ENCODE measurements at places on chromosomes 12 and 14.

DNA sequence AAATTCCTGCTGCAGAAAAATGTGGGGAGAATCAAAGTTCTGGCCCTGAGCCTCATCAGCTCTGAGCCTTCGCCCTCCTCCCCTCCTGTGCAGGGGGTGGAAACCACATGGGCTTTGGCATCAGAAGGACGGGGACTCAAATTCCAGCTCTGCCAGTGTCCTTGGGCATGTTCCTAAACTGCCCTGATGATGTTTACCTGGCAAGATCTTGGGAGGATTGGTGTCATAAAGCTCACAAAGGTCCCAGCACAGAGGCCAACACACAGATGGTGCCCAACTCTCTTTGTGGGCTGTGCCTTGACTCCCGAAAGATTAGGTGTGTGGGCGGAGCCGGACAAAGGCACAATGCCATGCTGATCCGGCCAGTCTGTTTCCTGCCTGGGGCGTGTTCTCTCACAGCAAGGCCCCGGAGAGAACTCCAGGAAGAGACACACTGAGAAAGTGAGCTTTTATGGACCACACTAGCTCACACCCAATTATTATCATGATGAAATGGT is 20.5 kb upstream of the CLMN start:
- DNase-seq = no peak

GRCh38 chr14:105701456-105702274 is 175.3 kb downstream of the TMEM121 start:
- DNase-seq = no peak

DNA sequence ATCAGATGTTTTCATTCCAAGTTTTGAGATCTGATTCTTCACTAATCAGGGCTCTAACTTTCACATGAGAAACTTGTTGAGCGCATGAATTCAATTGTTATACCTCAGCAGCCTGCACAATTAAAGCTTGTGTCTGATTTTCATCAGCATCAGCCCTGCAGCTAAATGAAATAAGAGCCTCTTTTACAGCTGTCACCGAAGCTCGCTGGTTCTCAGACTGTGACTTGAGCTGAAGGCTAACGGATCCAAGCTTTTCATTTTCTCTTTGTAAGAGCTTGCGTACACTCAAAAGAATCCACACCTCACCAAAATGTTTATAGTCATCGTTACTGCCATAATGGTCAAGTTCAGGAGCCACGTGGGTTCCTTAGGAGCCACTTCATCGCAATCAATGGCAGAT is 65.5 kb upstream of the BEGAIN start:
- DNase-seq = no peak

DNA sequence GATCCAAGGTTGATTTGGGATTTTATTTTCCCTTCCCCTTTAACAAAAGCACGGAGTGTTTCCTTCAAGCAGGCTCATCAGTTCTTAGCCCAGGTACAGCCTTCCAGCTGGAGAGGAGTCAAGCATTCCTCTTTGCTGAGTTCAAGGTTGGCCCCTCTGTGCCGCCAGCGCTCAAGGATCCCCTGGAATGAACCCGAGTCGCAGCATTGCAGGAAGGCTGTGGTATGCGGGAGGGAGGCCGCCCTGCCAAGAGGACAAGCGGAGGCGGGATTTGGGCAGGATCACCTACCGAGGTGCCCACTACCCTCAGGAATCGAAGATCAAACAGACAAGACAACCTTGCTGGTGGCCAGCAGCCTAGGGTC is 53.9 kb upstream of the NCOR2 start:
- DNase-seq = no peak

- DNase-seq = no peak
Observed at GRCh38 chr12:107352347-107353081, 259.2 kb upstream of the CRY1 start.

DNA sequence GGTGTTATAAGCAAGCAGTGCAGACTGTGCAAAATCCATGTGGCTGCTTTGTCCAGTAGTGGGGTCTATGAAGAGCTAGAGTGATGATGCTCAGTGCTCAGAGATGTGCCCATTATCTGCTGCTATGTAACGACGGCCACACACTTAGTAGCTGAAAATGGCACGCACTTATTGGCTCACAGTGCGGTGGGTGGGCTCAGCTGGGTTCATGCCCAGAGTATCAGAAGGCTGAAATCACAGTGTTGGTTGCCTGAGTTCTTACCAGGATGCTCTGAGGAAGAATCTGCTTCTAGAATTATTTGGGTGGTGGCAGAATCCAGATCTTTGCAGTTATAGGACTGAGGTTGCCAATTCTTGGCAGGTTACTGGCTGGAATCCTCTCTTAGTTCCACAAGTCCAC is 124.7 kb downstream of the SLC15A4 start:
- DNase-seq = no peak

DNA sequence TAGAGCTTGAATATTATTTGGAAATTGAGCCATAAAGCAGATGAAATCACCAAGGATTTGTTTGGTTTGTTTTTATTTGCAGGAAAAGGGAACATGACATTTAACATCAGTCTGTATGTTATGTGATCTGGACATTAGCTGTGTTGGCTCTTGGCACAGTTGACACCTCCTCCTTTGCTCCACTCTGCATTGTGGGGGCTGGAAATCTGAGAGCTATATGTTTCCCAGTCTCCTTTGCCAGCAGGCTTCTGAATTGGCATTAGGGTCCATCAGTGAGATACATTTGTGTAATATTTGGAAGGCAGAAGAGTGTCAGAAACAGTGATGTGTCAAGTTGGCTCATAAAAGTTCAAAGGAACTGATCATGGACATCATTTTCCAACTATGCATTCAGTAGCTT is 322.1 kb upstream of the ATP2B1 start:
- DNase-seq = no peak

GRCh38 chr12:89166525-89166934 is 185.8 kb downstream of the DUSP6 start:
- DNase-seq = no peak

- DNase-seq = peak; percentile 86
Observed at GRCh38 chr14:53152887-53153701, at the start of gene DDHD1. Gene DDHD1 (minus strand): TSS chr14:53153323. CDS start chr14:53153098, 225 bp downstream.

DNA sequence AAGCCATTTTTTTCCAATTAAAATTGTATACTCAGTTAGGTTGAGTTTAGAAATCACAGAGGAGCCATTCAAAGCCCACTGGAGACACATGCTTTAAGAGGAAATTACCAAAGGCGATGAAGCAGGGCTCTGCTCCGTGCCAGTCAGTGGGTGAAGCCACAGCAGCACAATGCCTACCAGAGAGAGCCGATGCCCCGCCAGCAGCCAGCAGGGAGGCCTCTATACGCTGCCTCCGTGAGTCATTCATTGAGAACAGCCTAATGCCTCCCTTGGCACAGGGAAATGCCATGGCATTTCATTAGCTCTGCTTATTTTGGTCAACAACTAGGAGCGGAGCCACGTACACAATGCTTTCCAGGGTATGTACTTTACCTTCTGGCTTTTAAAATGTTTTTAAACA is 197.8 kb upstream of the FRMD6 start:
- no peak for DNase-seq

DNA sequence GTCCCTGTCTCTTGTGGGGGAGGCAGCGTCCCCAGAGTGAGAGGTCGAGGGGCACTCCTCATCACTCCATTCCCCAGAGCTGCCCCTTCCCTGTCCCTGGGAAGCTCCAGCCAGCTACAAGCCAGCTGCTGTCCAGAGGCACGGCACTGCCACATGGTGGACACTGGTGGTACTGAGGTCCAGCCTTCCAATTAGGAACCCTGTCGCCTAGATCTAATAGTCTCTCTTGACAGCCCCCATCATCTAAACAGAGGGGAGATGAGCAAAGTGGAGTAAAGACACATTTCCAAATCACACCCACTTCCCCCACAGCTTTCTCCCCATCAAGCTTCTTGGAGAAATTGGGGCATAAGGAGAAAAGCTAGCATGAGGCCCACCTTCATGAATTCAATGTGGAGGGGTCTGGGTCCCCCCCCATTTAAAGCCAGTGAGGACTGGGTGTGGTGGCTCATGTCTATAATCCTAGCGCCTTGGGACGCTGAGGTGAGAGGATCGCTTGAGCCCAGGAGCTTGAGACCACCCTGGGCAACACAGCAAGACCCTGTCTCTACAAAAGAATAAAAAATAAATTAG is 2.1 kb upstream of the INHBE start:
- DNase-seq = peak; percentile 67

GRCh38 chr14:41605550-41606281 is 960 bp upstream of the LRFN5 start:
- DNase-seq = no peak

DNA sequence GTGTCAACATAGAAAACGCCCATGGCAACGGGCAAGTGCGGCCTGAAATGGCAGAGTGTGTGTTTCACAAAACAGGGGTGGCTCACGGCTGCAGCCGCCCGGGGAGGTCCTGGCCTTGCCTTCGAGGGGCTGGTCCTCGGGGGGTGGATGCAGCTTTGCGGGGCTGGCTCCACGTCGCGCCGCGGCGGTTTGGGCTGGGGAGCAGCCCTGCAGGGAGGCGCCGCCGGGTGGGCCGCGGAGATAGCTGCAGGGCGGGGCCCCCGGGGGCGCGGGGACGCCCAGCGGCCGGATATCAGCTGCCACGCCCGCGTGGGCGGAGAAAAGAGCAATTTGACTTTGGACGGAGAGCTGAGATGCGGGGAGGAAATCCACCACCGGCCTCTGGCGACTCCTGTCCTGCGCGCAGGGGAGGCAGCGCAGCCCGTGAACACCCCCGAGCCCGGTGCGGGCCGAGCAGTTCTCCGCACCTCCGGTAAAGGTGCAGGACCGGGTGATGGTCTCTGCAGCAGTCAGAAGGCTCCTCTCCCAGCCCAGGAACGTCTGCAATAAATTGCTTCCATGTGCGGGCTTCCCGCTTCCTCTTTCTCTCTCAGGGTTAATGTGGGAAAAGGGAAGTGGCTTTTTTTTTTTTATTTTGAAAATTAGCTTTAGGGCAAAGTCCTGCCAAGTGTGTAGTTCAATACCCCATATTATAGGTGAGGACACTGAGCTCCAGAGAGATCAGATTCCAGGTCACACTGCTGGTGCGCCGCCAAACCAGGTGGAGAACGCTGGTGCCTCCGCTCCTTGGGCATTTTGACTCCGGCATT is 110.5 kb downstream of the ARF6 start:
- peak; percentile 97 for DNase-seq

GRCh38 chr14:53109105-53110041 is 43.8 kb downstream of the DDHD1 start:
- DNase-seq = peak; percentile 65

Data from Peyer's patch (tissue), 4 donors.